Eye (tissue), 1 donor: ENCODE measurements at places on chromosomes 6 and 20.

DNA sequence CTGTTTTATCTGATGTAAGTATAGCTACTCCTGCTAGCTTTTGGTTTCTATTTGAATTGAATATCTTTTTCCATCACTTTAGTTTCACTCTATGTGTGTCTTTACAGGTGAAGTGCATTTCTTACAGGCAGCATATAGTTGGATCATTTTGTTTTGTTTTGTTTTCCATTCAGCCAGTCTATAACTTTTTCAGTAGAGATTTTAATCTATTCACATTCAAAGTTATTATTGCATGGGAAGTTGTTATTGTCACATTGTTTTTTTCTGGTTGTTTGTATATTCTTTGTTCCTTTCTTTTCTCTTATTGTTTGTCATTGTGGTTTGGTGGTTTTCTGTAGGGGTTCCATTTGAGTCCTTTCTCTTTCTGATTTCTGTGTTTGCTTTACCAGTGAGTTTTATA lies 151.2 kb downstream of the PDE10A start:
- DNase-seq = no peak

DNA sequence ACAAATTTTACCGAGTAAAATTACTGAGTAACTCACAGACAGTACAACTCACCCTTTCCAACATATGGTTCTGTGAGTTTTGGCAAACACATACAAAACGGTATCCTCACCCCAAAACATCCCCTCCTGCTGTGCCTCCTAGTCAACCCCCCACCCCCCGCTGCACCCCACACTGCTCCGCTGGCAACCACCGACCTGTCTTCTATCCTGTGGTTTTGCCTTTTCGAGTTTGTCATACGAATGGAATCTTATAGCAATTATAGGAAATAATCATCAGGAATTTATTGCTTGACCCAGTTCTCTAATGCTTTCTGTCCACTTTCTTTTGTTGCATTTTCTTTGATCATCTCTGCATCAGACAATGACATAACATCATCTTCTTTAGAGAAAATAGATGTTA lies 312.3 kb downstream of the KIF16B start:
- peak; percentile 24 for DNase-seq

GRCh38 chr20:19012676-19013075 lies 199.1 kb downstream of the SCP2D1 start:
- DNase-seq = no peak

DNA sequence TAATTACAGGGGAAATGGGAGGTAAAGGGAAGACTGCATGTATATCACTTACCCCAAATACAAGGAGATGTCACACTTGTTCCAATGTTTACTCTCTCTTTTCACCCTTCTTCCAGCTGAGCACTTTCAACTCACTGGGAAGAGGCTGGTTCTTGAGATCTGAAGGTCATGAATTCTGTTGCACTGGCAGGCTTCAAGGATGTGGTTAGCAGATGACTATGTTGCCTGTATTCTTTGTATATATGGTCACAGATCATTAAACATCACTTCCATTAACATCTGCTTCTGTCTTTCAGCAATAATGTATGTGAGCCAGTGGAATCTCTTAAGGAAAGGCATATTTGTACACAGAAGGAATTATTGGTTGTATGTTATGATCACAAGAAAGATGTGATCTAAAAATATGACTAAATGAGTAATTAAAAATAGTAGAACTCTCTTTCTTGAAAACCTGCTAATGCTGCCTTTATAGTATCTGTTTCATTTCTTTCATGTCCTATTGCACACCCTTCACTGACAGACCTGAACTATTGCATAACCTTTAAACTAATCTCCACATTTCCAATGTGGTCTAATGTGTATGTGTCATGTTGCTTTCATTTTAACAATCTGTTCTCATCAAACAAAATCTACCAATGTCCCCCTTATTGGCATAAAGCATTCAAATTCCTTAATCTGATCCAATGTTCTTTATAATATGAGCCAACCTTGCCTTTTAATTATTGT lies 131.4 kb upstream of the EPHA7 start:
- no peak for DNase-seq

DNA sequence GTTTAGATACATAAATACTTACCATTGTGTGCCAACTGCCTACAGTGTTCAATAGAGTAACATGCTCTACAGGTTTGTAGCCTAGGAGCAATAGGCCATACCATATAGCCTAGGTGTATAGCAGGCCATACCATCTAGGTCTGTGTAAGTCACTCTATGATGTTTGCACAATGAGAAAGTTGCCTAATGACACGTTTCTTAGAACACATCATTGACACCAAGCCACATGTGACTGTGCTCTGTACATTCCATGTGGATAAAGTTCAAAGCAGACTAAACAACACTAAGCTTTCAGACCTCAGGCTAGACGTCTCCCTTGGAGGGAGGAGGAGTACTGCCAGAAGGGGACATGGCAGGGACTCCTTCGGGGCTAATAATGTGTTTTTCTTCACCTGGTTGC lies 93.6 kb downstream of the KIF16B start:
- DNase-seq = no peak

DNA sequence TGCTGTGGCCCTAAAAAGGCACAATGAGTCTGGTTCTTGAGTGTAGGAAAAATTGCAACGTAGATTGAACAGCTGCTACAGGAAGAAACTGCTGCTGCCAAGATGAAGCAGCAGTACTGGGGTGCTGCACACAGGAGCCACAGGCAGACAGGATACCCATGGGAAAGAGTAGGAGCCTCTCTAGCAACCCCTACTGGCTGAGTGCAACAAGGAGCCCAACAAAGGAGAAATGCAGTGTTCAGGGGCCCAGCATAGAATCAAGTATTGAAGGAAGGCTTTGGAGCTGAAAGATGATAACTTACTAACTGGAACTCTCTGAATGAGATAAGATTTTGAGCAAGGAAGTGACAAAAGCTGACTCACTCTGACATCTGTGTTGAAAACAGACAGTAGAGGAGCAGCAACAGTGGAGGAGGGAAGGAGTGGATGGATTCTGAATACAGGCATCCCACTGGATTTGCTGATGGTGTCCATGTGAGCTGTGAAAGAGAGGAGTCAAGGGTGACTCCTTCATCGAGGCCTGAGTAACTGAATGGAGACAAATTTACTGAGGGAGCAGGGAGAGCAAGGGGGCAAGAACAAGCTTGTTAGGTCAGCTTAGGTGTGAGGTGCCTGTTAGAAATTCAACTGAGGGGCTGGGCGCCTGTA lies 534.7 kb upstream of the JARID2 start:
- DNase-seq = no peak

GRCh38 chr6:132483779-132484679 lies 28.9 kb downstream of the STX7 start:
- peak; percentile 91 for DNase-seq

- DNase-seq = no peak
These were observed 3.1 kb upstream of the CCM2L start for GRCh38 chr20:32006841-32007786.

DNA sequence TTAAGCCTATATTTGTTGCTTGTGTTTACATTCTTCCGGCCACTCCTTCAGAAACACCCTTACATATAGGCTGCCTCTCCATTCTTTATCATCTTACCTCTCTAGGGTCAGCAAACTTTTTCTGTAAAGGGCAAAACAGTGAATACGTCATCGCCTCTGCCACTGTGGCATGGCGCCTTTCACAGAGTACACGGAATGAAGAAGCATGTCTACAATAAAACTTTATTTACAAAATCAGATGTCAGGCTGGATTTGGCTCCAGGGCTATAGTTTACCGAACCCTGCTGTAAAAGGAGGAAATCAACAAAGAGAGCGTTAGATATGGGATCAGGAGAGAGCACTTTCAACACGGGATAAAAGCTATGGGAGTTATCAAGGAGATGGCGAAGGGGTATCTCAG lies 9.3 kb upstream of the NCR2 start:
- no peak for DNase-seq

DNA sequence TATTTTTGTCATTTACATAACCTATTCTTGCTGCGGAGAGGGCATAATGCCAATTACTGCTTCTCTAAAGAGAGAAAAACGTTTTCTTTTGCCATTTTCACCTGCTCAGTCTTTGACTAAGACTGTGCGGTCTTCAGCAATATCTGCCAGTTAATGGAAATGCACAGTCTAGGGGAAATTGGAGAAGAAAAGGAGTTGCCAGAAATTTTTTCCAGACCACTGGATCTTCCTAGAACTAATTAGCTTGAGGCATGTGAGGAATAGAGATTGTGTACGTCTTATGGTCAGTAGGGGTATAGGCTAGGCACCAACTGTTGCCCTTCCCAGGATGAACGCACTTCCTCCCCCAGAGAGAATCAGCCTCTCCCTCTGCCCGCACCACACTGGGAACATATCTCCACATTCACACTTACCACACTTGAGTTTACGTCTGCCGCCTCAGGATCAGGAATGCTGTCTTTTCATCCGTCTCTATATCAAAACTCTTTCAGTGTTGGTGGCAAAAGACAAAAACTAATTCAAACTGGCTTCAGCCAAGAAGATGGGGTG lies 67.9 kb upstream of the E2F3 start:
- DNase-seq = no peak

GRCh38 chr6:1485678-1486077 lies 96.3 kb downstream of the FOXF2 start:
- DNase-seq = no peak

- DNase-seq = no peak
These were observed 46.7 kb upstream of the PKIB start for GRCh38 chr6:122563364-122564052.

DNA sequence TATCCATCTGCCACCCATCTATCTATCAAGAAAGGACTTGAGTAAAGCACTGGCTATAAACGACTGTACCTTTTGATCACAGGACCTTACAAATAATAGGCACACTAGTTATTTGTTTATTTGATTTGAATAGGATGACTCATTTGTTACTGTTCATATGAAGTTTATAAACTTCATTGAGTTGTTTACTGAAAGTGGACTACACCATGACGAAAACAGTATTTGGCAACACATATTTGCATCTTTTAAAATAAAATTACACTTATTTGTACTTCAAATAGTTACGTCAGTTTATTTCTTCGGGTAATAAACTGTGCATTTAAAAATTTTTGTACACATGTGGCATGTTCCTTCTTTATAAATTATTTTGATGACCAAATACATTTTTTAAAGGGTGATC lies 133.0 kb downstream of the OGFRL1 start:
- DNase-seq = no peak

GRCh38 chr6:166470029-166470862 lies 87.5 kb upstream of the MPC1 start:
- DNase-seq = no peak

- DNase-seq = no peak
These were observed 18.2 kb upstream of the ANGPT4 start for GRCh38 chr20:934186-934840.

DNA sequence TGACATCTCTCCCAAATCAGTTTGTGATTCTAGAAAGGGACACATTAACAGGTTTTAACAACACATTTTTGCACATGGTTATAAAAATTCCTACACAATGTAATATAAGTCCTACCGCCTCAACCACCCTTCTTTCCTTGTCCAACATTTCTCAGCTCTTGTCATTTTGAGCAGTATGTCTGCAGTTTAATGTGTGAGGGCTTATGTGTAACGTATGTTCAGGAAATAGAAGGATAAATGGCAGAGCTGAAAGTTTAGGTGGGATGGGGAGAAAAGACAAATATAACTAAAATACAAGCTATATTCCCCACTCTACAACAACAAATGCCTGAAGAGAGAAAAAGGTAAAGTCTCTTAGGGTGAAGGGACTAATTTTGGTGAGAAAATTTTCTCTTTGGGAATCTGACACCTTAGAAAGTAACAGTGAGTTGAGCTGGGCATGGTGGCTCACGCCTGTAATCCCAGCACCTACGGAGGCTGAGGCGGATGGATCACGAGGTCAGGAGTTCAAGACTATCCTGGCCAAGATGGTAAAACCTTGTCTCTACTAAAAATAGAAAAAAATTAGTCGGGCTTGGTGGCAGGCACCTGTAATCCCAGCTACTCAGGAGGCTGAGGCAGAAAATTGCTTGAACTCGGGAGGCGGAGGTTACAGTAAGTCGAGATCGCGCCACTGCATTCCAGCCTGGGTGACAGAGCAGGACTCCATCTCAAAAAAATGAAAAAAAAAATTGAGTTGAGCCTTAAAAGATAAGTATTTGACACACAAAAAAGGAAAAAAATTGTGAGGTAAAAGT lies 5.1 kb downstream of the PNRC1 start:
- no peak for DNase-seq

- DNase-seq = peak; percentile 9
These were observed 605.5 kb downstream of the HDGFL1 start for GRCh38 chr6:23174781-23175361.

DNA sequence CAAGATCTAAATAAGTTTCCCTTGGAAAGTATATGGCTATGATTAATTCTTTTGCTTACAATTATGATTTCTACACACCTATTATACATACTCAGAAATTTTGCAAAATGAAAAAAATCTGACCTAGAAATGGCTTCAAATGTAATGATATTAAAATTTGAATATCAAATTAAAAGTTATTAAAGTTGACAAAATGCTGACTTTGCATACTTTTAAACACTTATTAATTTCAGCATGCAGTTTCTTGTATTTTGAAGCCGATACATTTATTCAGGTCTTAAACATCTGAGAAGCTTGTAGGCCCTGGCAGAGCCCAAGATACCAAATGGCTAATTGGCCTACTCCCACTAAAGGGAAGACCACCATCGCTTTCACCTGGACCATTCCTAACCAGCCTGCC lies 59.8 kb downstream of the SMLR1 start:
- DNase-seq = no peak
